NCI-H1417 treated with DMSO at 0.1 percent for 48 hours (cell line): ENCODE measurements at places on chromosomes 7 and 10.

- no peak for DNase-seq
These were observed 85.0 kb downstream of the KMT2E start for GRCh38 chr7:105098863-105099515.

DNA sequence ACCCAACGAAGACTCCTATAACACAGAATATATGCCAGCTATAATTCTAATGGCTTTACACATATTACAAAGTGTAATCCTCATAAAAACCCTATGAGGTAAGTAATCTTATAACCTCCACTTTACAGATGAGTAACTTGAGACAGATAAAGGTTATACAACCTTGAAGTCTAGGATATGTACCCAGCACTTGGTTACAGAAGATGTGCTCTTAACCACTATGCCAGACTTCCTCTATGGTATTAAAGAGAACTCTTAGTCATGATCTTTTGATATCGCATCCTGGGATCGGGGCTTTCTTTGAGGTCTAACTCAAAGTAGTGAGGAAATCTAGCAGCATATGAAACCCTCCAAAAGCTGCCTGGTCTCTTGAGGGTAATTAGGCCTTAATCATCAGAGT is 319.2 kb upstream of the LRRN3 start:
- no peak for DNase-seq

DNA sequence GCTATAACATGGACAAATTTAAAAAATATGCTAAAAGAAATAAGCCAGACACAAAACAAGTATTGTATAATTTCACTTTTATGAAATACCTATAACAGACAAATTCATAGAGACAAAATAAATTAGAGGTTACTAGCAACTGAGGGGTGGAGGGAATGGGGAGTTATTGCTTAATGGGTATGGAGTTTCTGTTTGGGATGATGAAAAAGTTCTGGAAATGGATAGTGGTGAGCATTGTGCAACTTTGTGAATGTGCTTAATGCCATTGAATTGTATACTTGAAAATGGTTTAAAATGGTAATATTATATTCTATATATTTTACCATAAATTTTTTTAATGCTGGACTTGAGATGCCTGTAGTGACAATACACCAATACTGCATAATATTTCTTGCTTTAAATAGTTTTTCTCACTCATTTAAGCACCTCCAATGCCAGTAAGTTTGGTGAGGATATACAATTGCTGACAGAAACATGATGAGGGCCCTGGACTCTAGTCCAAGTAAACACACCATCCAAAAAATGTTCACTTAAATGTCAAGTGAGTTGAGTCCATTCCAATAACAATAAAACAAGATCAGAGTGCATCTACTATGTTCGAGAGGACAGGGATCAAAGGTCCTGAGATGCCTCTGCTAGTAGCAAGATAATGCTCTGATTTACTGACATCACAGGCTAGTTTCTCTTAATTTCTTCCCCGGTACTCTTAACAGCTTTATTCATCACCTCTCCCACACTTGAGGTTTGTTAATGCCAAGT is 71.9 kb downstream of the NT5C2 start:
- DNase-seq, result no peak

GRCh38 chr10:44857363-44858016 is 53.6 kb upstream of the TMEM72 start:
- no peak for DNase-seq

GRCh38 chr10:103215601-103216000 is 22.5 kb upstream of the NT5C2 start:
- no peak for DNase-seq

GRCh38 chr7:39099146-39099545 is 121.4 kb downstream of the POU6F2 start:
- DNase-seq, result no peak

DNA sequence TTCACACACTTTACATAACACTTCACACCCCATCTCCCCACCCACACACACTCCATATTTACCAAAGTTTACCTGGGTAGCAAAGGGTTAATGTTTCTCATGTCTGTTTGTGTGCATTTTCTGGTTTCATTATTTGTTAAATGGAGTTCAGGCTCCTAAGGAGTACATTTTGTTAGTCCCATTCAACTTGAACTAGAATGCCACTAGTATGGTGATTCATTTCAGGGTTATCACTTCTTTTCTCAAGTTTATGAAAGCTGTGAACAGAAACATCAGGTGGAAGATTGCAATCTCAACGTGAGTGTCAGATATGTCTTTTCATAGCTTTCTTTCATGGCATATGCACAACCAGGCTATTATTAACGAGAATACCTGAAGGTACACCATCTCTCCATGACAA is 1027.5 kb downstream of the GATA3 start:
- DNase-seq, result no peak

DNA sequence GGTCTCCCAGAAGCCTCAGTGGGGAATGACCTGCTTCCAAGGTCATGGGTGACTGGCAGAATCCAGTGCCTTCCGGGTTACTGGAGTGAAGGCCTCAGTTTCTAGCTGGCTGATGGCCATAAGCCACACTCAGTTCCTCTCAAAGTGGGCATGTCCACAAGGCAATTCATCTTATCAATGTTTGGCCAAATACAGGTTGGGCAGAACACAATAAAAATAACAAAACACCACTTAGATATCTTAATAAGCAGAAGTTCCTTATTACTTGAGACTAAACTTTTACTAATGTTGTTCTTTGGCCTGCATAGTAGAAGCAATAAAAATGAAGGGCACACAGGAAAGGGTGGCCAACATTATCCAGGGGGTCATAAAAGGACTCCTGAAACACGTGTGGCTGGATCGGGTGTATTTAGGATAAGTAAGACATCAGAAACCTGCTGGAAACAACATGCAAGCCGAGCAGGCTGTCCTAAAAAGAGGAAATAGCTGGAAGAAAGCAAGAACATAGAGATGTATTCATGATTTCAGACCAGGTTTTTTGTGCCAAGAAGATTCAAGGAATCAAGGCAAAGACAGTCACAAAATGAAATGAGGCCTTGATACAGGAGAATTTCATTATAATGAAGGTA is 19.6 kb upstream of the AKR1C2 start:
- DNase-seq, result no peak
